ENCODE measurements at places on chromosomes 12 and 14.

GRCh38 chr12:59808317-59808910, 212.6 kb downstream of the SLC16A7 start:
- no peak for DNase-seq

- no peak for DNase-seq
Observed at GRCh38 chr12:88923631-88924030, 343.4 kb upstream of the KITLG start.

DNA sequence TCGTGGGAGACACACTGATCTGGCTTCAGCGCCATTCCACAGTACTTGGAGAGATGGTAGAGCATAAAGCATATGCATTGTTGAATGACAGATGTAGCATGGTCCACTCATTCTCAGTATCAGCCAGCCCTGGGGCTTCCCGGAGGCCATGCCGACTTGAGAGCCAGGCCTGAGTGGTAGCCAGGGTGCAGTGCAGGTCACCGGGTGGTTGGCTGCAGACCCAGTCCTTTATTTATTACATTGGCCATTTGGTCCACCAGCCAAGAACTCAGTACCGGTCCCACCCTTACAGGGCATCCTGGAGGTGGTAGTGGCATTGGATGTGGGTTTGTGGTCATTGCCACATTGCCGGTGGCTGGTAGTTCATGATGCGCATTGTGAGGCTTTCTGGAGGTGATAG, 121.6 kb upstream of the RTL1 start:
- no peak for DNase-seq

DNA sequence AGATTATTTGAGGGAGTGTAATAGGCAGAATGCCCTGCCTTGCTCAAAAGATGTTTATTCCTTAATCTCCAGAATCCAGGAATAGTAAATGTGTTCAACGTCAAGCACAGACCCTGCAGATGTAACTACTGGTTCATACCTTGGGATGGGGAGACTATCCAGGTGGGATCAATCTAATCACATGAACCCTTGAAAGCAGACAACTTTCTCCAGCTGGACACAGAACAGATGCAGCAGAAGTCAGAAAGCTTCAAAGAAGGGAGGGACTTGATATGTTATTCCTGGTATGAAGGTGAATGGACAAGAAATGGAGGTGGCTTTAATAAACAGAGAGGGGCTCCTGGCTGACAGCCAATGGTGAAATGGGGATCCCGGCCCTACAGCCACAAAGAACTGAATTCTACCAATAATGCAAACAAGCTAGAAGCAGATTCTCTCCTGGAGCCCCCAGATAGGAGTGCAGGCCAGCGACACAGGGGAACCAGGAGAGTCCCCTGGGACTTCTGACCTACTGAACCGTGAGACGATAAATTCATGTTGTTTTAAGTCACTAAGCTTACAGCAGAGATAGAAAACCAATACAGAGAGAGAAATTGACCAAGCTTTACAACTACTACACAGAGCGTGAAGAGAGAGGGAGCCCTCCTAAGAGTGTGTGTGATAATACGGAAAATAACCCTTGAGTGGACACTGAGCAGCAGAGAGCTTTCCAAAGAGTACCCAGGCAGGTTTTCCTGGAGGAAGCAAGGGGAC, 133.5 kb upstream of the TMEM132C start:
- no peak for DNase-seq

DNA sequence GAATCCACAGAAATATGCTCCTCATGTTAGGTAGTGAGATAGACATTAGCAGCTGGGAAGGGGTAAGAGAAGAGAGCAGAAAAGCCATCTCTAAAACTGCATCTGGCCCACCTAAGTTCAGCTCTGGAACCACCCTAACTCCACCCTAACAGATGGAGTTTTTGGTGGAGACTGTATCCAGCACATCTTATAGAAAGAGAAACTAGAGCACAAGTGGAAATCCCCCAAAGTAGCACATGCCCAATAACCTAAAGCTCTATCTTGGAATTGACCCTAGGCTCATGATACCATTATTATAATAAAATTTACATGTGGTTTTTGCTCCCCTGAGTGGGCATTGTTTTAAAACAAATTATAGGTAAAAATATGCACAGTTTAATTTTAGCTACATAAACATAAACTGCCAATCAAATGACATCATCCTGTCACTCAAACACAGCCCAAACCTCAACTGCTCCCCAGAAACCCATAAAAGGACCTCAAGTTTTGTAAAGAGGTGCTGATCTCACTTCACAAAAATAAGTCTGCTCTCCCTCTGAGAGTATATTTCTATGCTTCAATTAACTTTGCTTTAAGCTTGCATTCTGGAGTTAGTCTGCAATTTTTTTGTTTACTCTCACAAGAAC, 206.4 kb downstream of the PIK3C2G start:
- DNase-seq: no peak

DNA sequence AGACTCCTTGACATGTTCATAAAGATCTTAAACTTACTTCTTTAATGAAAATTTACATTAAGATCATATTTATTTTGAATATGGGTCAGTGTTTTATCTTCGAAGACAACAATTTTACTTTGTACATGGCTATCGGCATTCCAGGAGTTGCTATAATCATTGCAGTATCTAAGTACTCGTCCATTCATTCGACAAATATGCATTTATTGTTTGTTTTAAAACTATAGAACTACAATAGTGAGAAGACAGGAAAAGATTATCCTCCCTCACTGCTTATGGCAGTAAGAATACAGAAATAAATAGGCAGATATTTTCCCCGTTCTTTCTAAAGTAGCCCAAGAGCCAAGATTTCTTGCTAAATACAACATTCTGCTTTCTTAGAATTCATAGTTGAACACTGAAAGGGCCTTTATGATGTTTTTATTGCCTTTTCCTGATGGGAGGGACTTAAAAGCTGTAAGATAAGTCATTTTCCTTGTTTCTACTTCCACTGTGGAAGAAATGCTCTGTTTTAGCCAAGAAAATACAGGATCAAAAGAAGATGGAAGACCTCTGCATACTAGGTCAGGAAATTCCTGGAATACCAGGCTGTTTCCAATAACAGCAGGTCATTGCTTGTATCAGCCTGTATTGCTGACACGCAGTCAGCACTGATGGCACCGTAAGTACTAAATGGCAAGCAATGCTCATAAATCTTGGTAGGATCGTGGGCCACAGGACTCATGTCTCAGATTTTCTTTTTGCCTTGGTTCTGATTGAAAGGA, 521.0 kb upstream of the ATP2B1 start:
- no peak for DNase-seq

All from stimulated activated CD4-positive, alpha-beta T cell treated with anti-CD3 and anti-CD28 coated beads, Interleukin-12 subunit alpha, Interleukin-12 subunit beta, amount 100 ng/mL, for 24 hours (primary cell).